ENCODE measurements at places on chromosomes 6 and 20.

GRCh38 chr6:149271348-149272340, 45.9 kb upstream of the TAB2 start:
- no peak for DNase-seq

GRCh38 chr20:53034899-53035298, 62.7 kb downstream of the TSHZ2 start:
- no peak for DNase-seq

GRCh38 chr6:7283676-7284075, 29.3 kb downstream of the SSR1 start:
- DNase-seq: no peak

- no peak for DNase-seq
Measured at GRCh38 chr6:166251211-166251610, 57.0 kb downstream of the PRR18 start.

DNA sequence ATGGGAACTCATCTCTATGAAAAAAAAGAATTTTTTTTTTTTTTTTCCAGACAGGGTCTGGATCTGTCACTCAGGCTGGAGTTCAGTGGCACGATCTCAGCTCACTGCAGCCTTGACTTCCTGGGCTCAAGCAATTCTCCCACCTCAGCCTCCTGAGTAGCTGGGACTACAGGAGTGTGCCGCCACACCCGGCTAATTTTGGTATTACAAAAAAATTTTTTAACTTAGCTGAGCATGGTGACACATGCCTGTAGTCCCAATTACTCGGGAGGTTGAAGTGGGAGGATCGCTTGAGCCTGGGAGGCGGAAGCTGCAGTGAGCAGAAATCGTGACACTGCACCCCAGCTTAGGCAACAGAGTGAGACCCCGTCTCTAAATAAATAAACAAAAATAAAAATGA, 7.5 kb downstream of the DEF6 start:
- DNase-seq: no peak

DNA sequence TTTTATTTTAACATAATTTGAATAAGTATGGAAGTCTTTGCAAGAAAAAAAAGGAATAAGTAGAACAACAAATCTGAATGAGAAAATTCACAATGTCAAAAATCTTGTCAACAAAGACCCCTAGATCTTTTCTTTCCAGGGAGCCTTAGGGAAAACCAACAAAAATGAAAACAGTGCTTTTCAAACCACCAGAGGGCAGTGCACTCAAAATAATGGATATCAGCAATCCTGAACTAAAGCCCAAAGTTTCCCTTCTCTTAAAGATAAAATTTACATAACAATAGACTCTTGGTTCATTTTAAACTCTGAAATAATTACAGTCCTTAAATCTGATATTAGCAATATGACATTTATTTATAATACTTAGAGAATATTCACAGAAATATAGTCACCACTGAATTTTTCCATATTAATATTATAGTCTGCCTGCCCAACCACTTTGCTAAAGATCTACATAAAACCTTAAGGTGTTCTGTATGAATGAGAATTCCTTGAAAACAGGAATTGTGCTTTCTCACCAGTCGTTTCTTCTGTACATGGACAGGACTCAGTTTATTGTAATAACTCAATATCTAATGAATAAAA, 105.3 kb upstream of the BMP5 start:
- peak; percentile 73 for DNase-seq

DNA sequence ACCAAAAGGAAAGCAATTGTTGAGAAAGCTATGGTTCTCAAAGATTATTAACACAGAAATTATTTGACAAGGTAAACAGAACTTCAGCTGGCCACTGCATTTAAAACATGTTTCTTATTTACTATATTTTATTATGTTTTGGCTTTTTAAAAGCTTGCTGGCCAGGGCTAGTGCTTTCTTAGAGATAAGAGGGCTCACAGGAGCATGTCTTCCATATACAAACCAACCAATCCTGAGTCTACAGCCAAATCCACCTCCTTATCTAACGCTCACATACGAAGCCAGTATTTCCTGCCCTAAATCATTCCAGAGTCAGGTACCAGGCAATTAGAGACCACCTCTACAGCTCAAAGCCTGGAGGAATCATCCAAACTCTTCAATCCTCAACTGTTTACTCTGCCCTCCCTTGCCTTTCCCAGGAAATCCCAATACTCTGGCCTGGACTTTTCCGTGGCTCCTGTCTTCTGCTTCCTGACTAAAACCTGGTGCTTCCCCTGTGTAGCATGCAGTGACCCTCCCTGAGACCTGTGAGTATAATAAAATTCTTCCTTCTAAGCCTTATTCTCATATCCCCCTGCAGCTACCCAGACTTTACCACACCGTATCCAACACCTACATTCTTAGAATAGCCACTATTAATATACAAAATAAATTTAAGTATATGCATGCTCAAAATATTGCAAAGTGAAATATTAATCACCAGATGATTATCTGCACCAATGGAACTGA, 33.2 kb downstream of the RANBP9 start:
- no peak for DNase-seq

GRCh38 chr6:131250122-131250521, 114.9 kb downstream of the AKAP7 start:
- DNase-seq: no peak

GRCh38 chr6:158004701-158005095, 23.0 kb downstream of the SYNJ2 start:
- DNase-seq: no peak

DNA sequence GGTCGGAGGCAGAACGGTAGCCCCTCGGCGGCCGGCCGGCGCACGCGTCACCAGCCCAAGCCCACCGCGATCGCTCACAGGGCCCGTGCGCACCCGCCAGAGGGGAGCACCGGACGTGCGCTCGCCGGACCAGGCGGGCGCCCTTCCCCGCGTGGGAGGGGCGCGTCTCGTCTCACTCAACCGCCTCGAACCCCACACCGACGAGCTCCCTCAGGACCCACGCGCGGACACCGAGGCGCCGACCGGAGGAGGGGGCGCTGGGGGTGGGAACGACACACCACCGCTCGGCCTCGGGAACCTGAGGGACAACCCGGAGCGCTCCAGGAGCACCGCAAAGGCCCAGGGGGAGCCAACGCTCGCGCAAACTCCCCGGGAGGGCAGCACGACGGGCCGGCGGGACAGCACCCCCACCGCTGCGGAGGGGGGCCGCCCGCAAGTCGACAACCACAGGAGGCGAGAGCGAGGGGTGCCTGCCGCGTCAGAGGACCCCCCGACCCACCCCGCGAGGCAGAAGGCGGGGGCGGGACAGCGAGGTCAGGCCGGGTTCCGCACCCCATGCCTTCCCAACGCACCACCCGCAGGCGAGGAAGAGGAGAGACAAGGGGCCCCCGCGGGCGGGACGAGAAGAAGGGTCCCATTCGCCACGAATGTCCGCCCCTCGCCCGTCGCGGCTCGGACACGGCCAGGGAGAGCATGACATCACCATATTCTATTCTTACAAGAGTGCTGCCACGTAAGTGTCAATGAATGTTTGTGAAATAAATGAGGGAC, 512.7 kb upstream of the ZNF337 start:
- DNase-seq: no peak

DNA sequence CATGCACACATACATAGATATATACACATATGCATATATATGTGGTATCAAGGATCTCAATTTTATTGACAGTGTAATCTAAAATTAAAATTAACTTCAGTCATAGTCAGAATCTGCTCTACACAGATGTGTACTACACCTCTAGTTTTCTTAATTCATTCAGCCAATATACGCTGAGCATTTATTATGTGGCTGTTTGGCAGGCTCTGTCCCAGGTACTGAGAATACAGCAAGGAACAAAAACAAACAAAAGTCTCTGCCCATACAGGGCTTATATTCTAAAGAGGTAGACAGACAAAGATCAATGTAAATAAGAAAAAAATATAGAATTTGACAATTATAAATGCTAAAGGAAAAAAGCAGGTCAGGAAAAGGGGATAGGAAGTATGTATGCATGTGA, 7.8 kb upstream of the RGS17 start:
- no peak for DNase-seq

GRCh38 chr6:38566295-38567030, 73.3 kb downstream of the BTBD9 start:
- DNase-seq: peak; percentile 11

GRCh38 chr6:160162030-160162566, 40.5 kb downstream of the SLC22A1 start:
- DNase-seq: no peak

DNA sequence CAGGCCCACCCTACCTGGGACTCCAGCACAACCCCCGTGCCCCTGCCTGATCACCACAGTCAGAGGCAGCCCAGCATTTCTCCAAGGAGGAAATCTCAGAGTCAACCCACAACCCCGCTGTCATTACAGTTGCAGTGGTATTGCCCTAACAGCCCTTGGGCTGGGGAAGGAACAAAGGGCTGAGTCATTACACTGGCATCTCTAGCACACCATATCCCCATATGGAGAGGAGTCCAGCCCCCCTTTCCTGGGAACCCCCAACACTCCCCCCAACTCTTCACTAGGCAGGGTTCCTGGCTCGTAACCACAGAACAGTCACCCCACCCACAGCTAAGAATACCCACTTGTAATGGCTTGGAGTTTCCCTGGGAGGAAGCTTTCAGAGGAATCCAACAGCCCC, 149.4 kb upstream of the OGFRL1 start:
- DNase-seq: no peak

DNA sequence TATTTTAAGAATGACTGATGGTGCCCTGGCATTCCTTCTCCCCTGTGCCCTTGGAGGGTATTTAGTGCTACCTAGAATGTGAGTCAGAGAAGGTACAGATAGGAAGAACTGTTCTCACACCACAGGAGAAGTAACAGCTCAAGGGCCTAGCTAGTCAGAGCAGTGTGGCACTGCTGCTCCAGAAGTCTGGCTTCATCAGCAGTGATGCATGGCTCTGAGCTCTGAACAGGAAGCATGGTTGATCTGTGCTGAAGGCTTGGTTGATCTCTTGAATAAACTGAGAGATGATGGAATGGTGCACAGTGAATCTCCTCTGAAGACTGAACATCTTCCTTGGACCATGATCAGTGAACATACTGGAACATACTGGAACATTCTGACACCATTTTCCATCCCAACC, 425.3 kb upstream of the SLC35B3 start:
- no peak for DNase-seq

GRCh38 chr6:170257376-170257775, 33.5 kb downstream of the DLL1 start:
- DNase-seq: no peak

GRCh38 chr20:17327185-17328148, 100.6 kb downstream of the PCSK2 start:
- DNase-seq: no peak

- DNase-seq: no peak
Measured at GRCh38 chr6:41522780-41523548, 23.2 kb upstream of the FOXP4 start.

- DNase-seq: no peak
Measured at GRCh38 chr20:10490706-10491105, 55.6 kb downstream of the SLX4IP start.

DNA sequence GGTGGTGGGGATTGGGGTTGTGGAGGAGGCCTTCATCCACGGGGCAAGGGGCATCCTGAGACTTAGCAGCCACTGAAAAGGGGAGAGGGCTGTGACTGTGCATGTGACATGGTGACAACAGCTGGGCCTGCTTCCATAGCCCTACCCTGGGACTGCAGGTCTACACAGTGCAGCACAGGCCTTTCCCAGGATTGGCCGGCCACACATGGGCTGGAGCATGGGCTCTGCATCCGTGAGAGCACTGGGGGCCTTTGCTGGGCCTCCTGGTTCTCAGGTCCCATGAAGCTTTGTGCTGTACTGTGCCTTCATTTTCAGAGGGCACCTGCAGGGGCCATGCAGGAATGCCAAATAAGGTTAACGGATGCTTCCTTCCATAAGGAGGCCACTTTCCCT, 56.0 kb downstream of the ZDHHC14 start:
- no peak for DNase-seq

DNA sequence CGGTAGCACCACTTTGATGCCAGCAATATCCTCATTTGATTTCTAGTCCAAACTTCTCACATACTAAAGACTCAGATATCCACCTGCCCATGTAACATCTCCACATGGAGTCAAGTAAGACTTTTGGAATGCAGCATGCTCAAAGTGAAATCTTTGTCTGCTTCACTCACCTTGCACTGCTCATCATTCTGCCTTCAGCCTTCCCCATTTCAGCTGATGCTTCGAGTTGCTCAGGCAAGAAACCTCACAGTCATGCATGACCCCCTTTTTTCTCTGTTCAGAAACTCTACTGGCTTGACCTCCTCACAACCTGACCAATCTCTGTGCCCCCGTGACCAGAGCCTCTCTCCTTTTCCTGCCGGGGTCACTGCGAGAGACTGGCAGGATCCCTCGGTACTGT, 41.0 kb upstream of the KIF25 start:
- no peak for DNase-seq

GRCh38 chr20:4637081-4637797, 84.5 kb upstream of the PRND start:
- DNase-seq: no peak

DNA sequence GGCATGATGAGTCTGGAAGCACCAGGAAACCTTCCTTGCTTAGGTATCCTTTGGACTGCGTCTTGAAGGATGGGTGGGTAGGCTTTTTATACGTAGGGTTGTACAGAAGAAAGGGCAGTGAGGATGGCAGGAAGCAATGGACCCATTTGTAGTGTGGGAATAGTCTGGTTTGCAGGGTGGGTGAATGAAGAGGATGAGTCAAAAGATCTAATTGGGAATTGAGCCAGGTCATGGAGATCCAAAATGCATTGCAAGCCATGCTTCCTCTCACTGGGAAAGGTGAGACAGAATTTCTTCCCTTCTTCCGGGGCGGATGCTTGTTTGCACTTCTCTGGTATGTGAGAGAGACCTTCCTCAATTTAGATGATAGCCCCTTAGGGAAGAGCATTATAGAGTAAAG, 10.1 kb upstream of the BTBD3 start:
- no peak for DNase-seq
